ENCODE measurements at places on chromosomes 7 and 10.

DNA sequence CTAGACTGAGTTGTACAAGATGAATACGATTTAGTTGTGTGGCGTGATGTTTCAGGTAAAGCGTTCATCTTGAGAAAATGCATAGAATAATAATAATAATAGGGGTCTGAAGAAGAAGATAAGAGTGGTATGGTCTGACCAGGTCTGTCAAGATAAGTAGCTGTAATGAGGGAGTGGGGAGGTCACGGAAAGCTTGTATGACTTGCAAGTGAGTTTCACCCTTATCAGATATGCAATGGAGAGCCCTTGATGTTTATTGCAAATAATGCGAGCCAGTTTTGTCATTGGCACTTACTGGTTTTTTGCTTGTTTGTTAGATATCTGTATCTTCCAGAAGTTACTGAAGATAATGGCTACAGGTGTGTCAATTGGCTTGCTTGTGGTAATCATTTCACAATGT lies 611.5 kb downstream of the CNTNAP2 start:
- DNase-seq, result no peak

- no peak for DNase-seq
Observed at GRCh38 chr7:120064565-120064964, 208.4 kb upstream of the KCND2 start.

DNA sequence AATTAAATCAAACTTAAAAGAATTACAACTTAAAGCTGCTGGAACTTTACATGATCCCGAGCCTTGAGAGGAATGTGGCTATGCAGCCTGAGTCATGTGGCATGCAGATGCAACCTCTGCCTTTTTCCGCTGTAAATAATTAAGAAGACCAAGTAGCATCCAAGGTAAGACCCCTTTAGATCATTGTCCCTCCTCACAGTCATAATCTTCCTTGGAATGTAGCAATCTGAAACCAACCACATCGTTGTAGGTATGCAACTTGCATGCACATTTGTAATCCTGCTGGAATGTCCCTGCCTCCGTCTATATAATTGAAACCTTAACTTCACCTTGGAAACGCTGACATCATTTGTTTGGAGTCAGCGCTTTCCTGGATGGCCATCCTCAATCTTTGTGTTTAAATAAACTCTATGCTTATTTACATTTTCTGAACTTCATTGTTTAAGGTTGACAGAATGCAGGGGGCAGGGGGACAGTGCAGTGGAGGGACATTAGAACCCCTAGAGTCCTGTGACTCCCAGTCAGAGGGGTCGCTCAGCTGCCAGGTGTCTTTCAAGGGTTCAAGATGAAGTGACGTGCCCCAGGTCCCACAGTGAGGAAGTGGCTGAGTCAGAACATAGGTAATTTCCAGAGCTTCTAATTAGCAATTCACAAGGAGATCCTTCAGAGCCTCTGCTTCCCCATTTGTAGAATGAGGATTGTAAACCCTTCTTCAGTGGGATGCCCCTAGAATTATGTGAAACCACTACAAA lies 110.7 kb downstream of the RALA start:
- DNase-seq, result peak; percentile 42

DNA sequence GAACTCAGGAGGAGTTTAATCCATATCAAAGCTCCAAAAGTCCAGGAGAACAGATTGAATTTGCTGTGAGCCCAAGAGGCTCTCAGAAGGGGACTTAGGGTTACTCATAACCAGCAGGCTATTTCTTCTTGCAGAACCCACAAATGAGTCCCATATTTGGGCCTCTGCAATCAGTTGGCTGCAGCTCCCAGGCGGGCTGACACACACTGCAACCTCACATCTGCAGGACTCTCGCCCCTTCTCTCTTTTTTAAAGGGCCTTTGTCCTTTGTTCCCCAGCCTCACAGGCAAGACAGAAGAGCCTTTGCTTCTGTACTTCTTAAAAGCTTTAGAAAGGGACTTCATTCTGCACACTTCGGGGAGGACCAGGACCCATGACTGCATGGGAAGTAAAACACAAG lies 26.7 kb downstream of the CREB3L2 start:
- DNase-seq, result no peak

- no peak for DNase-seq
Observed at GRCh38 chr7:124908259-124908658, 21.4 kb downstream of the POT1 start.

DNA sequence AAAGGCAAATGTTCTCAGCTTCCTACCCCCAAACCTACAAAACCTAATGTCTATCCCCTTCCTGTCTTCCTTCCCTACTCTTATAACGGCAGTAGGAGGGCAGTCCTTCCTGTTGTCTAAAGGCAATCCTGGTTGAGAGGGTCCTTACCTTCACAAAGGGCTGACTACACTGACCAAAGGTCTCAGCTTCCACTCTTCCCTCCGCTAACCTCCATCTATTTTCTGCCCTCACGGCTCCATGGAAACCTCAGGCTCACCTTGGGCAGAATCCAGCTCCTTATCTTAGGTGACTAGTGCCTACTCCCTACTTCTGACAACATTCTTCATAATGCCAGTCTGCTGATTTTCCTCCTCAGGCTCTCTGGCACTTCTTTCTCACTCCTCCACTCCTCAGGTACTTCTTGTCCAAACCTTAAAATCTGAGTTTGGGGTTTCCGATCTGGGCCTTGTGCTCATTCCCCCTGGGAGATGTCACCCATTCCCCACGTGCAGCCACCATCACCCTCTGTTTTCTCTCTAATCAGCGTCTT lies 542 bp downstream of the FBXL13 start:
- peak; percentile 5 for DNase-seq

DNA sequence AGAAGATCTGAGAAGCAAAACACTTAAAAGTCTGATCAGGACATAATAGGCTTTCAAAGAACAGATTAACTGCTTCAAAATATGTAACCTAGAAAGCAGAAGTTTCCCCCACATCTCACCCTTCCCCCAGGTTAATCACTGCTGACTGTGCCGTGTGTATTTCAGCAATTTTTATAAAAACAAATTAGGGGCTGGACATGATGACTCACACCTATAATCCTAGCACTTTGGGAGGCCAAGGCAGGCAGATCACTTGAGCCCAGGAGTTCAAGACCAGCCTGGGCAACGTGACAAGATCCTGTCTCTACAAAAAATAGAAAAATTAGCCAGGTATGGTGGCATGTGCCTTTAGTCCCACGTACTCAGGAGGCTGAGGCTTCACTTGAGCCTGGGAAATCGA lies 67.6 kb upstream of the GATA3 start:
- no peak for DNase-seq

DNA sequence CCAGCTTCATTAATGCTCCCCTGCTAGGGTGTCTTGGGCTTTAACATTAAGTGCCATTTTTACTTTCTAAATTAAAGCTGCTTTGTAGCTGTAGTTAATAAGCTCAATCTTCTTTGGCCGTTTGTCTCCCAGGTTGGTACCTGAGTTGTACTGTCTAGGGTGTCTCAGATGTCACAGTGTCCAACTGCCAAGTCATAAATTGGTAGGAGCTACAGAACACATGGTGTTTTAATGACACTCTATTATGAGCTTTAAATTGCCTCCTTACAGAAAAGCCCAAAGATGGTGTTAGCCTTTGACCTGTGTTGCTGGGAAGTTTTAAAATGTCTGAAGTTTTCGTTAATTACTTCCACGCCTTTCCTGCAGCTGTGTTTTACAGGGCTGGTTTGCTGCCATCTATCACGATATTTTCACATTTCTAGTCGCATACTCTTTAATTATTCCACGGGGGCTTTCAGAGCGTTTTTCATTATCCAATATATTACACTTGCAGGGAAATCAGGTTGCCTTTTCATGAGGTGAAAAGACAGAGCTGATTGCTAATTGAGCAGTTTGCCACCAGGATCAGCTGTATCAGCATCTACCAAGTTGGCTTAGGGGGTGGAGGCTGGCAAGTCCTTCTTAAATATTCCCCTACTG lies 247.8 kb upstream of the PLPP4 start:
- no peak for DNase-seq

GRCh38 chr7:129247087-129247486 lies 22.3 kb downstream of the AHCYL2 start:
- no peak for DNase-seq

GRCh38 chr10:96835899-96836298 lies 3.8 kb downstream of the LCOR start:
- DNase-seq, result no peak

GRCh38 chr7:98571986-98572385 lies 45.1 kb upstream of the NPTX2 start:
- DNase-seq, result no peak

DNA sequence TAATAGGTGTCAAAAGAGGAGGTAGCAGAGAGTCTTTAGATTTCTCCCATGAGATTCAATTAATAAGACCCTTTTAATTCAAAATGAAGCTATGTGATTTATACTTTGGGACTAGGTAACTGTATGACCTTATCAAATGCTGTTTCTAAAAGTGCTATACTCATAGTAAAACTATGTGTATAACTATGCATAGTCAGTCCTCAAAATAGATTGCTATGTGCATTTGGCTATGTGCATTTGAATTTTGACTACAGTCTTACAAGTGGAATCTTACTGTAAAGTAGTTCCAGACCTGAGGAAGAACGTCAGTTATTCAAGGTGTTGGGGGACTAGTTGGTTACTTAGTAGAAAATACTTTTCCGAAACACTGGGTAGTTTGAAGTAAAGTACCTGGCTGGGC lies 36.9 kb downstream of the ADD3 start:
- DNase-seq, result no peak

GRCh38 chr7:80942261-80943041 lies 23.6 kb upstream of the SEMA3C start:
- peak; percentile 95 for DNase-seq

GRCh38 chr10:17676919-17677318 lies 33.0 kb downstream of the STAM start:
- DNase-seq, result no peak

GRCh38 chr10:30826679-30827078 lies 197.1 kb upstream of the LYZL2 start:
- no peak for DNase-seq

- DNase-seq, result no peak
Observed at GRCh38 chr10:60280475-60280874, 109.2 kb downstream of the ANK3 start.

DNA sequence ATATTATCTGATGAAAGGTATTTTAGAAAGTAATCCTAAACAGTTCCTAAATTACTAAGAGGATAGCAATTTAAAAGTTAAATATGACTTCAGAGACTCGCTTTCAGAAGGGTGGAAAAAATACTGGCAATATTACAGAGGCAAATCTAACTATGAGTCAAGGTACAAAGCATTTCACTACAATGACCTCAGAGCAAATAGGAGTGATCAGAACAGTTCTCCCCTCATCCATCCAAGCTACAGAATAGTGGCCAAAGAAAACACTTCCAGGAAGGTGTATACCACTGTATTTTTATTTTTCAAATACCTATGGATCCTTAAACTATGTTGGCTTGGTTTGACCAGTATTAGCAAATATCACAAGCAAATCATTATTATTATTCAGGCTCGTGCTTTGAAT lies 112.8 kb upstream of the ODAD2 start:
- no peak for DNase-seq

DNA sequence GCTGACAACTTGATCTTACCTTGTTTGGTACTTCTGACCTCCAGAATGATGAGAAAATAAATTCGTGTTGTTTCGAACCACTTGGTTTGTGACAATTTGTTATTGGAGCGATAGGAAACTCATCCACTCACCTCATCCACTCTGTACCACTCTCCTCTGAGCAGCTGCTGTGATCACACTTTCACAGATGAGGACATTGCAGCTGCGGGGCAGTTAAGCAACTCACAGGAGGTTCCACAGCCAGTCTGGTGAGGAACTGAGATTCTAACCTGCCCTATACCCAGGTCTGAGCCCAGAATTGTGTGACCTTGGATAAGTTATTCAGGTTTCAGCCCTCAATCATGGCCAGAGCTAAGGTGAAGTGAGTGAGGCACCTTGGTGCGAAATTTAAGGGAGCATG lies 35.2 kb downstream of the BTBD16 start:
- no peak for DNase-seq

All from keratinocyte (primary cell).